T-helper 2 cell (primary cell): ENCODE measurements at places on chromosomes 6 and 20.

- no peak for DNase-seq
Measured at GRCh38 chr6:136466777-136467176, 83.4 kb downstream of the MAP7 start.

DNA sequence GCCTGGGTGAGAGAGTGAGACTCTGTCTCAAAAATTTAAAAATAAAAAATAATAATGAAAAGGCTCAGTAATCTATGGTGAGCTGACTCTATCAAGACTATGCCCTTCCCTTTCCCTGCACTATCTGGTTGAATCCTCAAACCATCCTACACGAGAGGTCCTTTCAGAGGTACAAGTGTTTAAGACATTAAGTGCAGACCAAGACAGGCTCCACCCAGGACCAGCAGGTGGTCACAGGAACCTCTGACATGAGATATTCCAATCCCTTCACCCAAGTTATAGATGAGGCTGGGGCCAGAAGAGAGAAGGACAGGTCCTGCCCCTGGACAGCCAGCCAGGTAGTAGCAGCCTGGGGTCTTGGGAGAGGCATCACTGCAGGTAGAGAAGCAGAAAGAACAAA lies 182.6 kb downstream of the NFATC2 start:
- no peak for DNase-seq

GRCh38 chr6:156114541-156114940 lies 658.9 kb upstream of the NOX3 start:
- DNase-seq: no peak

DNA sequence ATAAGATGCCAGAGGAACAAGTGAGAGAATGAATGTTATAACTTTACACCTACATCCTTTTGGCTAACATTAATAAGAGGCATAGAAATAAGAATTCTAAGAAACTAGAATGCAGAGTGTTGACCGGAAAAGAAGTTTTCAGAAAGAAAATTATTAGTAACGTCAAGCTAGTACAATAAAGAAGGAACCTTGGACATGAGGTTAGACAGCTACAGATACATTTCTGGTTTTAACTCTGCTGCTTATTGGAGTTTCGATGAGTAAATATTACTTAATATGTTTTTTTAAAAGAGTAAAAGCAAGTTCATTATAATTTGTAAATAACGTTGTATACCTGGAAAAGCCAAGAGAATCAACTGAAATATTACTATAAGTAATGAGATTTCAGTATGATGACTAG lies 22.7 kb downstream of the TAB2 start:
- no peak for DNase-seq

- DNase-seq: no peak
Measured at GRCh38 chr20:47675190-47676142, 109.8 kb downstream of the SULF2 start.

GRCh38 chr6:141653590-141653989 lies 479.1 kb upstream of the GJE1 start:
- no peak for DNase-seq

DNA sequence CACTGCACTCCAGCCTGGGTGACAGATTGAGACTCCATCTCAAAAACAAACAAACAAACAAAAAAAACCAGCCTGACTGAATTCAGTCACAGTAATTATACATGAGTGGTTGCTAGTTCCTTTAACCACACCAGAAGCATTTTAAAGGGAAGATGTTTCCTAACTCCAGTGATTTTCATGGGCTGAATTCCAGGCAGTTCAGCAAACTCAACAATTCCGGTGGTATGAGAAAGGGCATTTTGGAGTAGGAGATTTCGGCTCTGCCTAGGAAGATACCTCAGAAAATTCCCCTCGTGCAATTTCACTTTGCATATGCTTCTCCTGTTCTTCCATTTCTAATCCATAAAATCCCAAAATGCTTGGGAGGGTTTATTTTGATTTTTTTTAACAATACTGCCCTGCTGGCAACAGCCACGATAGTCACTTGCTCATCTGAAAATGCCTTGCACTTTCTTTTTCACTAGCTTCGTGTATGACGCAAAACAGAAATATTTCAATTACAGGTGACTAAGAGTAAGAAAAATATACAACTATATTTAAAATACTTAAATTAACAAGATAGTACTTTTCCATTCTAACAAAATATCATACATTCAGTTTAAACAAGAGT lies 48.3 kb upstream of the IPCEF1 start:
- peak; percentile 71 for DNase-seq

DNA sequence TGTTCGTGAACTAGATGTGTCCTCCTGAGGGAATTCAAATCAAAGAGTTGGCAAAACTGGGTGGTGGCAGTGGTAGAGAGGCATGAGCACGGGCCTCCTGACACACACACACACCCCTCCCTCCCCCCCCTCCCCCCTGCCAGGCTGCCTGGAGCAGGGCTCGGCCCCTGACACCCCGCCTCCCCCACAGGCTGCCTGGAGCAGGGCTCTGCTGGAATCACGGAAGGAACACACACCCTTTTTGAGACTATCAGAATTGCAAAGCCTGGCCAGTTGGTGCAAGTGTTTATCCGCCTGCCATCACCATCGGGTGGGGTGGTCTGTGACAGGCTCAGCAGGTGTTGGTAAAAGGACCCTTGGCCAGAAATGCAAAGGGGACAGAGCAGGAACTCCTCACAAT lies 59.0 kb downstream of the FAM120B start:
- DNase-seq: no peak

DNA sequence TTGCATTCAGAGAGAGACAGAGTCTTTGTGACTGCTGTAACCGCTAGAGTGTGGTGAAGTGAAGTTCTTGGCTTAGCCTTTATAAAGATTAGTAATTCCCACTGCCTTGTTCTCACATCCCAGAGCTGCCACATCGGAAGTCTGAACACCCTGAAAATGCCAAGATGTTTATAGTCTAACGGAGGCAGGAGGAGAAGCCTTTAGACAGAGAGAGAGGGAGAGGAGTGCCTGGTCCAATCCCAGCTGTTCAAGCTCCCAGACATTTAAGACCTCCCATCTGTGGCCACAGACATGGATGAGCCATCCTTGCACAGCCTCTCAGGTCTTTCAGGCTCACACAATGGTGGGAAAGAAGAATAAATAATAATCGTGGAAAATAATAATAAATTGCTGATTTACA lies 1422.8 kb upstream of the EYS start:
- DNase-seq: no peak

GRCh38 chr6:141677598-141678211 lies 455.0 kb upstream of the GJE1 start:
- DNase-seq: no peak

GRCh38 chr6:42978487-42978838 lies 518 bp downstream of the PEX6 start:
- DNase-seq: no peak
